DMS53 (cell line): ENCODE measurements at places on chromosomes 6 and 20.
A peak's percentile ranks its signal among the peaks of the same experiment; 100 is the strongest.

DNA sequence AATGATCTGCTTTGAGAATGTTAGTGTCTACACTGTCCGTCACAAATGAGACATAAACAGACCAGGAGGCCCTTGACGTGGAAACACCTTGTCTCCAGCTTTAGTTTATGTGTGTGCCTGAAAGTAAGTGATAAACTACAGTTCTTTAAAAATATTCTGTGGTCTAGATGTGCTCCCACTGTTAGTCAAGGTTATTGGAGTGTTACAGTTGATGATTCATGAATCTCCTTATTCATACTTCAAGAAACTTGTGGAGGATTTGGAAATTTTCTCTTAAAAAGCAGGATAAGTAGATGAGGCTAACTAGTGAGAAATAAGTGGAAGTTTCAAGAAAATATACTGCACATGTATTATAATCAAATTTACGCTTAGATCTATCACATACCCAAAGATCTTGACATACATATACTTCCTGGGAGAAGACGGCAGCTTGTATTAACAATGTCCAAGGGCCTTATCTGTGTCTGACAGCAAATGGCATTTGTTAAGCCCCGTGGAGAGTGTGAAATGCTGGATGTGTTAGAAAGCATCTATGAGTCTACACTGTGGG, 90.5 kb upstream of the MBOAT1 start:
- no peak for DNase-seq

DNA sequence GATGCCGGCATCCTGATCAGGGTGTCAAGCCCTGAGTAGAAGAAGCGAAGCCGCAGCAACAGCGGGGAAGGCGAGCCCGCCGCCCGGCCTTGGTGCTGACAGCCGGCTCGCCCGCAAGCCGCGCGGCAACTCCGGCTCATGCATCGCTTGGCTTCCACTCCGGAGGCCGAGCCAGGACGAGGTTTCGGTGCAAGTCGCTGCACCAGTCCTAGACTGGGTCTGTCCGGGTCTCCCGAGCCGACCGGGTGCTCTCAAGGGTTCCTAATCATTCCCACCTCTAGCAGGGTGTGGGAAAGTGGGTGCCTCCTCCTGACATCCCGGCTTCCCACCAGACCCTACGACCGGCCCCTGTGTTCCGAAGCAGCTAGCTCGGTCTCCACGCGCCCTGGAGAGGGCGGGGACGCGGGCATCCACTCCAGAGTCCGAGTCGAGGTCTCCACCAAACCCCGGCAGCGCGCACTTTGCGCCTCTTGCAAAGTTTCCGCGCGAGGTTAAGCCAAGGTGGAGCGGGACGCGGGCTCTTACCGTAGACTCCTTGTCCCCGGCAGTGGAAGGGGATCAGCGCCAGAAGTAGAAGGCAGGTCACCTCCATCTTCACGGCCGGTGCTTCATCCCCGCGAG, 1.4 kb downstream of the MDGA1 start:
- peak; percentile 58 for DNase-seq

DNA sequence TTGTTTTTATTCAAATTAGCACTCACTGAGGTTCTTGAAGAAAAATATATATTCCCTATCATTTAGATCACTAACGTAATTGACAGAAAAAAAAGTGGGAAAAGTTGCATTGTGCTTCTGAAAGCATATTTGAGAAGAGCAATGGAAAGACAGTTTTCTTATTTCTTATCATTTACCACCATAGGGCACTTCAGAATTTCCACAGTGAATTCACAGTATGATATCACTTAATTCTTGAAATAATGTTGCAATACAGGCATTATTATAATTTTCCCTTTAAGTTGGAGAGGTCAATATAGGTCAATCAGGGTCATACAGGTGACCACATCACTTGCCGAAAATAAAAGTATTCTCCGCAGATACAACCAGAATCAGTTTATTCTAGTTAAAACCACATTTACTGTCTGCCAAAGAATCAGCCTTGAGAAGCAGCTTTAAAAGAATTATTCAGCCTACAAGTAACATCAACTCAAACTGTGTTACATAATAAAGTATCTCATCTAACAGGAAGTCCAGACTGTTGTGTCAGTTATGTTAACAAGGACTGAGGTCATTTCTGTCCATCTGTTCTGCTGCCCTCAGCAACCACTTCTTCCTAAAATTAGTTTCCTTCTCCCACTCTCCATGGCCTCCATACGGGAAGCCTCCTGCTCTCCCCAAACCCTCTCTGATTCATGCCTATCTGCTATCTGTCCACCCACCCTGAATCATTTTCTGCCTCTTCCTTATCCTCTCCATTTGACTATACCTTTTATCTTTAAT, 121.2 kb downstream of the SIM1 start:
- DNase-seq = peak; percentile 54

- DNase-seq = no peak
These were observed 22.9 kb downstream of the FAM110A start for GRCh38 chr20:856361-856775.

DNA sequence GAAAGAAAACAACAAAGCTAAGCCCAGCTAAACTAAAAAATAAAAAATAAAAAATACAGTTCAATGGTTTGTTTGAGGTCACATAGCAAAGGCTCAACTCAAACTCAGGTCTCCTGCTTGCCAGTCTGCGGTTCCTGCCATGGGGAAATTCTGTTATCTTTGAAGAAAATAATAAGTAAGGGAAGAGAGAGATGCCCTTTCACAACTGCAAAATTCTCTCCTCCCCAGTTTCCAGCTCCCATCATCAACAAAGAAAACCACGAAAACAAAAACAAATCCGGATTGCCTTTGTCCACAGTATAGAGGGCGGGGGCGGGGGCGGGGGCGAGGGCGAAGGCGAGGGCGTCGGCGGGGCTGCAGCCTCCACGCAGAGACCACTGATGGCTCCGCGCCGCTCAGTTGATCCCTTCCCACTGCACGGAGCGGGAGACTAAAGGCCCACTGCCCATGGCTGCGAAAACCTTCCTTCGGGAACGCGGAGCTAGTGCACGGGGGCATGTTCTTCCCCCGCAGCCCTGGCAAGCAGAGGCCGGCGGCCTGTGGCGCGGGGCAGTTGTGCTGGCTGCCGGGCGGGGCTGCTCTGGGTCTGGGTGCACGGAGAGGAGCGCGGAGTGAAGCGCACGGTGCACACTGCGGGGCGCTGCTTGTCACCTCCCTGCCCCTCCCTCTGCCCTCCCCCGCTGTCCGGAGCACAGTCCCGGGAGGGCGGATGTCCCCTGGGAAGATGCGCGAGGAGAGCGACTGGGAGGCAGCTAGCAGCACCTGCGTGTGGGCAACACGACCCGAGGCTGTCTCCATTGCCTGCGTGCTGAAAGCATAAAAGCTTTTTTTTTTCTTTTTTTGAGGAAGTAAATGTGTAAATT, 54.1 kb upstream of the TPD52L1 start:
- DNase-seq = peak; percentile 86

DNA sequence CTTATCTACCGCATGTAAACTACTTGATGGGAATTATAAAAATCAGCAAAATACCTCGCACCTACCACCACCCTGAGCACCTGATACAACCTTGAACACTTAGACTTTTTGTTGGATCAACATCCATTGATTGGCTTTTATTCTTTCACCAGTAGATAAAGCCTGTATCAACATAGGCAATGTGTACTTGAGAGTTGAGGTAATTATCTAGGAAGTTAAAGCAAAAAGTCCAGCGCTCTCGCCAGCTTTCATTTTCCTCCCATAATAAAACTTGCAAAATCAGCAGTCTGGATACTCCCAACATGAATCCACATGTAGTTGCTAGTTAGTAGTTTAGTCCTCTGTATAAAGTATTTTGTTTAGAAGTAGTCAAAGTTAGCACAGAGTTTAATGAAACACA, 132.0 kb upstream of the PRDM1 start:
- no peak for DNase-seq

- DNase-seq = no peak
These were observed 34.7 kb downstream of the FAM184A start for GRCh38 chr6:119043783-119044182.

- DNase-seq = no peak
These were observed 432.7 kb upstream of the ARID1B start for GRCh38 chr6:156344491-156344890.

DNA sequence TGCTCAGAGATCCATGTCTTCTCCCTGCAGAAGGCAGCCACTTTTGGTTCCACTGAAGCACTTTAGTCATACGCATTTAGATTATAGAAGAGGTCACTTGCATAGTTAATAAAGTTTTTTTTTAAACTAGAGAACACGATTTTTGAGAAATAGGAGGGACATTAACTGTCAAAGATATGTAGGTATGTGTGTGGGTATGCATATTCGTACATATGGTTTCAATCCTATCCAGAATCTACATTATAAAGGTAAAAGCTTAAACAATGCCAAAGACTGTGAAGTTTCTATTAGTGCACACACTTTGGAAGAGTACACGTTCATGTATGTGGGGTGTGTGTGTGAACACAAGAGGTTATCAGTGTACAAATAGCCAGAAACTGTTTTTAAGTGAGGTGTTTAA, 103.2 kb downstream of the BTBD3 start:
- DNase-seq = no peak

- DNase-seq = peak; percentile 78
These were observed 891 bp upstream of the POU3F2 start for GRCh38 chr6:98833307-98834059.

GRCh38 chr6:148195511-148195910, 147.1 kb upstream of the SASH1 start:
- DNase-seq = no peak

GRCh38 chr6:117463762-117464665, 18.5 kb upstream of the DCBLD1 start:
- DNase-seq = peak; percentile 15

- no peak for DNase-seq
These were observed 544 bp upstream of the STK38 start for GRCh38 chr6:36547646-36548400.

DNA sequence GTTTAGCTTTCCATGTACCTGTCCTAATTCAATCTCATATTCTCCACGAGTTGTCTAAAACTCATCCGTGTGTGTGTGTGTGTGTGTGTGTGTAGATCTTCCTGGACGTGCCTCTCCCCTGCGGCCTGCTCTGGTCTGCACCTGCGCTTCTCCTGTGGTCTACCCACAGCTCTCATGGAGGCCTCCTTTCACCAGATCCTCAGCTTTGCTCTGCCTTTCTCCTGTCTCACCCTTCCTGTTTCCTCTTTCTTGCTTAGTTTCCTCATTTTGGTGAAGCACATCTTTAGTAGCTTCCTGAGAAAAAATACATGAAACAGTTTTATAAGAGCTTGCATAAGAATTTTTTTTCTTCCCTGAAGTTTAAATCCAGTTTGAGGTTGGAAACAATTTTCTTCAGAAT, 18.1 kb downstream of the SLX4IP start:
- peak; percentile 86 for DNase-seq

GRCh38 chr6:154306696-154307095, 49.9 kb downstream of the IPCEF1 start:
- no peak for DNase-seq

DNA sequence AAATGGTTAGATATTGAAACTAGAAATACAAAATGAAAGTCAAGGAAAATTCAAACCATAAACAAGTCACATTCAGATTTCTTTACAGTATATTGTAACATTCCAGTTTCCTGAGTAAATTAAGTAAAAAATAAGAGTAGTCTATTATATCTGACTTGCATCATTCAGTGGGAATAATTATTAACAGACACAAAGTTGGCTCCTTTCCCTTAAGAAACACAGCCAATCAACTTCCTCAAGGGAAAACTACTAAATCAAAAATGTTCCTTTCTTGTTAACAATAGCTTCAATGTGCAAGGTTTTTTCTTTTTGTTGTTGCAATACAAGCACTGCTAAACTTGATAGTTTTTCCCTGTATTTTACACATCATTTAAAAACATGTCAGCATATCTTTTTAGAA, 33.2 kb downstream of the DNAAF9 start:
- DNase-seq = no peak

DNA sequence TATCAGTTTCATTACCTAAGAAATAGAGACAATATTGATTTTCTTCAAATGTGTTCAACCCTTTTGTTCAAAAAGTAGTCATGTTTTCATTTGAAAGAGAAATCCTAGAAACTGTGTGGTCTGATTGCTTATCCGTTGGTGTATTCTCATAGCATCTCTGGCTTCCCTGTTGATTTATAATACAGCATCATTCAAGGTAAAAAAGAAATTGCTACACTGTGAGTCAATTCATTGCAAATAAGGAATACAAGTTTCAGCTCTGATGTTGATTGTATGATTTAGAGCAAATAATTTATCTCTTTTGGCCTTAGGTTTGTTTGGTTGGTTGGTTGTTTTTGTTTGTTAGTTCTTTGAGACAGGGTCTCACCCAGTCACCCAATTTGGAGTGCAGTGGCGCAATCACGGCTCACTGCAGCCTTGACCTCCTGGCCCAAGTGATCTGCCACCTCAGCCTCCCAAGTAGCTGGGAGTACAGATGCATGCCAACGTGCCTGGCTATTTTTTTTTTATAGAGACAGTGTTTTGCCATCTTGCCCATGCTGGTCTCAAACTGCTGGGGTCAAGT, 185.5 kb upstream of the TNFAIP3 start:
- no peak for DNase-seq
